Cardiac septum (tissue), 1 donor: ENCODE measurements at places on chromosomes 1 and 21.

- DNase-seq = no peak
These were observed 322.9 kb downstream of the BARHL2 start for GRCh38 chr1:90394247-90394646.

DNA sequence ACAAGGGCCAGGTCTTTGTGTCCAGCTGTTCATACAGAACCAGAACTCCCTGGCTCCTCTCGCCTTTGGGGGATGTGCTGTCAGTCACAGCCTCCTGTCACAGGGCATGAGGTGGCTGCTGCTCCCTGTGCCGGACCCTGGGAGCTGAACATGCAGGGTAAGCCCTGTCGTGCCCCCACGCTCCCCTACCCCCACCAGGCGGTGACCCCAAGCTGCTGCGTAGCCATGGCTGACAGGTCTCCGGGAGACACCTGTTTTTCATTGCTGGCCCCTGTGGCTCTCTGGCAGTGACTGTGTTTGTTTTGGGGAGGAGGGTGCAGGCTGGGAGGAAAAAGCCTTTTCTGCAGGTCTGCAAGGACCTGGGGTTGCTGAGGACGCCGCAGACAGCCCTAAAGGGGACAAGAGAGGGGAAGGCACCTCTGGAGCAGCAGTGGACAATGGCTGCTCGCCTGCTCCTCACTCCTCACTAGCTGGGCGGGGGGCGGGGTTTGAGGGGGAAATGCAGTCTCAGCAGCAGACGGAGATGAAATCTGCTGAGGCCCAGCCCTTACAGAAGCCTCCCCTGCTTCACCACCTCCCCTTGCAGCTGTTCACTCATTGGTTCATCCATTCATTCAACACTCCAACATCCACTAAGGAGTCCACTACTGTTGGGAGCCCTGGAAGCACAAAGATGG, 81.4 kb downstream of the TRABD2B start:
- no peak for DNase-seq

DNA sequence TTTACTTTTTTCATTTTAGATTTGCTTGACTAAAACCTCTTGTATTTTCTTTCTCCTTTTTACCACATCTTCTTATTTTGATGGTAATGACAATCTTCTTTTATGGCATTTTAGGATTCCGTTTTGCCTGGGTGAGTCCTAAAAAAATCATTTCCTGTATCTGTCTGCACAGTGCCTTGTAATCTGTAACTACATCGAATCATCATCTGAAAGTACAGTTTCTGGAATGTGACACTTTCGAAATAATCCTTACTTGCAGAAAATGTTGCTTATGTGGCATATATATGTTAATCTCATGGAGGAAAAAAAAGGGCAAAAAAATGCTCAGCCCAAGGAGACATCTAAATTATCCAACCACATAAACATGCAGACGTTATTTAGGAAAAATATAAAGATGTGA, 29.0 kb downstream of the GREM2 start:
- no peak for DNase-seq

DNA sequence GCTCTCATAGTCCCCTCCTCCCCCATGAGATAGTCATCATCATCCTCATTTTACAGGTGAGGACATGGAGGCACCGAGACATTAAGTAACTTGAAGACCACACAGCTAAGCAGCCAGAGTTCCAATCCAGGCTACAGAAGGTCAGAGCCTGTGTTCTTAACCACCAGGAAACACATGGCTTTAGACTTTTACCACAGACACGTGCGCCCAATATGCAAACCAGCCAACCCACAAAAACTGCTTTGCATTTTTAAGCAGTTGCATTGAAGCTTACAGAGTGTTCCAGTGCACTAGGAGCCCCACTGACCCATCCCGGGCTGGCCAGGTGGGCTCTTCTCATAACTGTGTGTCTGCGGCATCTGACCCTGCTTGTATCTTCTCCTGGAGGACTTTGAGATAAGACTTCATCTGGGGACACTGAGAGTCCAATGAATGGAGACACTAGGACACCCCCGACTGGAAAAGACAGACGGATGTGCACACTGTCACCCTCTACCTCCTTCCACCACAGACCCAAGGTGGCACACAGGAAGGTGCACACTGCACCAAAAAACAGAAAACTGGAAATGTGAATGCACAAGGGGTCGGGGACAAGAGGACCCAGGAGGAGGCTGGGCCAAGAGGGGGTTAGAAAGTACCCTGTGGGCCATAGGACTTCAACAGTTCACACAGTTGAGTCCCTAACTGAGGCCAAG, 56.4 kb downstream of the ETS2 start:
- no peak for DNase-seq

GRCh38 chr1:8003438-8004112, 22.5 kb downstream of the ERRFI1 start:
- DNase-seq = no peak

GRCh38 chr1:89629146-89629545, 3.8 kb upstream of the LRRC8C start:
- no peak for DNase-seq

DNA sequence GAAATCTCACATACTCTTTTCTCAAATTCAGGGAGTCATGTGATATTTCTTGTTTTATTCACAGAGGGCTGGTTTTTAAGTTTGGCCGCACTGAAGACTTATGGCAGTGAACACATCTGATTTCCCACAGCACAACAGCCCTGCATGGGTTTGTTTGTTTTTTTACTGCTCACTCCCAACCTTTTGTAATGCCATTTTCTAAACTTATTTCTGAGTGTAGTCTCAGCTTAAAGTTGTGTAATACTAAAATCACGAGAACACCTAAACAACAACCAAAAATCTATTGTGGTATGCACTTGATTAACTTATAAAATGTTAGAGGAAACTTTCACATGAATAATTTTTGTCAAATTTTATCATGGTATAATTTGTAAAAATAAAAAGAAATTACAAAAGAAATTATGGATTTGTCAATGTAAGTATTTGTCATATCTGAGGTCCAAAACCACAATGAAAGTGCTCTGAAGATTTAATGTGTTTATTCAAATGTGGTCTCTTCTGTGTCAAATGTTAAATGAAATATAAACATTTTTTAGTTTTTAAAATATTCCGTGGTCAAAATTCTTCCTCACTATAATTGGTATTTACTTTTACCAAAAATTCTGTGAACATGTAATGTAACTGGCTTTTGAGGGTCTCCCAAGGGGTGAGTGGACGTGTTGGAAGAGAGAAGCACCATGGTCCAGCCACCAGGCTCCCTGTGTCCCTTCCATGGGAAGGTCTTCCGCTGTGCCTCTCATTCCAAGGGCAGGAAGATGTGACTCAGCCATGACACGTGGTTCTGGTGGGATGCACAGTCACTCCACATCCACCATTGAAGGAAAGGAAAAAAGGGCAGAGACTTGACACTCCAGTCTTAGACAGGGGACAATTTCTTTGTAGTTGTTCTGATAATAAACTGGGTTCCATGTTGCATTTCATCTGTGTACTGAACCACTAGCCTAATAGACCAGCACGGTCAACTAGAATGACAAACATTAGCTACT, 22.8 kb downstream of the TMEM50A start:
- DNase-seq = no peak

DNA sequence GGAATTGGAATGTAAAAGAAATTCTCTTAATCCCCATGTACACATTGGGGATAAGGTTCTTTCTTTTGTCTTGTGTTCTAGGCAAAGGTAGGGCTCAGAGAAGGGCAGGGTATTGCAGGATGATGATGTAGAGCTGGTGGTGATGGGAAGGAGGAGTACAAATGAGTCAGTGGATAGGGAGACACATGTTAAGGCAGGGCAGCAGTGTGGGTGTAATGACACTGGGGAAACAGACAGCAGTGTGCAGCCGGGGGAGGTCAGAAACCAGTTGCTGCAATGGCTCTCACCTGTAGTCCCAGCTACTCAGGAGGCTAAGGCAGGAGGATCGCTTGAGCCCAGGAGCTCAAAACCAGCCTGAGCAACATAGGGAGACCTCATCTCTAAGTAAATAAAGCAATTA, 5.1 kb downstream of the NLRP3 start:
- DNase-seq = no peak

DNA sequence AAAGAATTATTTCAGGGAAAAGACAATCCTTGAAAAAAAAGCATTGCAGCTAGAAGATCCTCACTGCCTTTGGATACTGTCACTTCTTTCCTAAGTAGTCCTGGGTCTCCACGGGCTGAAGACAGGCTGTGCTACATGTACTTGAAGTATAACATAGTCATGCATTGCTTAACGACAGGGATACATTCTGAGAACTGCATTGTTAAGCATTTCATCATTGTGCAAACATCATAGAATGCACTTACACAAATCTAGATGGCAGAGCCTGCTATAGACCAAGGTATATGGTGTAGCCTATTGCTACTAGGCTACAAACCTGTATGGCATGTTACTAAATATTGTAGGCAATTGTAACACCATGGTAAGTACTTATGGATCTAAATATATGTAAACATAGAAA, 54.0 kb downstream of the KIAA0040 start:
- DNase-seq = no peak

- no peak for DNase-seq
These were observed 8.0 kb upstream of the SELE start for GRCh38 chr1:169741666-169742394.

- DNase-seq = no peak
These were observed 101.4 kb downstream of the CC2D1B start for GRCh38 chr1:52264530-52265115.

DNA sequence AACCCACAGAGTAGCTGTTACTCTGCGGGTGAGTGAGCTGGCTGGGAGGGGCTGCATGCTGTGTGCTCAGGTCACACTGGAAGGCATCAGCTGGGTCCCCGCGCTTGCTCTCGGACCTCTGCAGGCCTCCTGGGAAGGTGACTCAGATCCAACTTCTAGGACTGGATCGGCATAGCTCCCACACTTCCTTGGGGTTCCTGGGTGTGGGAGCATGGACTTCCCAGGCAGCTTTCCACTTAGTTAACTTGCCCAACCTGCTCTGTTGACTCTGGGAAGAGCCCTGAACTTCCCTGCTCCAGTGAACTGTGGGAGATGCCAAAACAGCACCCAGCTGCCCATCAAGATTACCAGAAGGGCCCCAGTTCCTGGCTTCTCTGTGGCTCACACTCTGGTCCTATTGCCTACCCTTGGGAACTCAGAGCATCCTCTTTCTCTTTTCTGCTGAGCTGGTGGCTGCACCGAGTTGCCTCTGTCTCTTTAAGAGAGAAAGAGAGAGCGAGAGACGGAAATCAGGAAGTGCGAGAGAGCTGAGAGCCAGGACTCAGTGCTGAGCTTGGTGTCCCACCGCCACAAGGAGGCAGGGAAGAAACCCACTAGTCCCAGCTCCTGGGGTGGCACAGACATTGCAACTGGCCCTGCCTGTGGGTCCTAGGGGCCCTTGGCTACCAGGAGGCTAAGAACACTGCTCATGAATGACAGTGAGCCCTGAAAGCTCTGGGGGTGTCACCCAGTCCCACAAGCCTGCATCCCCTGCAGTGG, at the start of gene IKBKE:
IKBKE (plus strand) TSS at position 544 of the 759 bp plus-strand sequence. CDS start 2,752 bp downstream, outside the sequence.
- no peak for DNase-seq

DNA sequence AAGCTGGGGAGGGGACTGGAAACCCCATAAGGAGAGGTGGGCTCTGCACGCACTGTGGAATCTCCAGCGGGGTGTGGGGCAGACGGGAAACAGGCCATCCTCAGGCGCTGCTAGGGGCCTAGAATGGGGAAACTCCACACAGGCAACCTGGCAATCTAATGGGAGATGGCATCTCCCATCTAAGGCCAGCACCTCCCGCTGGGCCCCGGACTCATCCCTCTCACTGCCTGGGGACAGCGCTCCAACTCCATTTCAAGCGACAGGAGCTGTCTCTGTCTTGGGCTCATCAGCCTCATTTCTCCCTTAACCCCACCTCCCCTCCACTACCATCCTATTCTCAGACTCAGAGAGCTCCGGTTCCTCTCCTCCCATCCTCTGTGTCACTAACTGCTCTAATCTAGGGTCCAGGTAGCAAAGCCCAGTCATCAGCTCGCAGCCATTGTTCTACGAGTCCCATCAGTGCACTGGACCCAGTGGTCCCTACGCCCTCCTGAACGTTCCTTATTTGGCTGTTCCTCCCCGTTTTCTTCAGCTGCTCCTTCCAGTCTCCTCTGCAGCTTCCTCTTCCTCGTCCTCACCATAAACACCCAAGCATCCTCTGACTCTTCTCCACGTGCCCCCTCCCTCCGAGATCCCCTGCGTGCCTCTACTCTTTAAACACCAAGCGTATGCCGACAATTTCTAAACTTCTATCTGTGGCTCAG, 93.4 kb upstream of the CASZ1 start:
- no peak for DNase-seq

DNA sequence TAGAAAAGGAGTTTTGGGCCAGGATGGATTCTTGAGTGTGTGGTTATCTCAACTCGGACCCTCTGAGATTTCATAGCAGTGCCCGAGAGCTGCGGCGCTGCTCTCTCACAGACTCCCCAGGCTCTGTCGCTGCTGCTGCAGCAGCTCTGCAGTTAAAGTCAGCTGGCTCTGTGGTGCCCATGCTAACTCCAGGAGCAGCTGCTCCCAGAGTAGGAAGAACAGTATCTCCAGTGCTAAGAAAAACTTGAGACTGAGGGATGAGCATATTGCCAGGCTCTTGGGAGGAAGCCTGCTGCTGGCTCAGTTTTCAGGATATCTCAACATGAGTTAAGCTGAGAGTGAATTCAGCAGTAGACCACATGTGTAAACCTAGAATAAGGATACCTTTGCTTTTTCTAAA, 4.5 kb downstream of the LCE2D start:
- no peak for DNase-seq

GRCh38 chr1:110234691-110235090, 24.6 kb downstream of the KCNC4 start:
- no peak for DNase-seq
